C1 segment of cervical spinal cord (tissue), 14 donors: ENCODE measurements at places on chromosomes 13 and 19.
A peak's percentile ranks its signal among the peaks of the same experiment; 100 is the strongest.

GRCh38 chr19:28313633-28314032, 899.3 kb downstream of the UQCRFS1 start:
- DNase-seq = no peak

- no peak for DNase-seq
Observed at GRCh38 chr19:2135474-2136402, 15.6 kb downstream of the AP3D1 start.

DNA sequence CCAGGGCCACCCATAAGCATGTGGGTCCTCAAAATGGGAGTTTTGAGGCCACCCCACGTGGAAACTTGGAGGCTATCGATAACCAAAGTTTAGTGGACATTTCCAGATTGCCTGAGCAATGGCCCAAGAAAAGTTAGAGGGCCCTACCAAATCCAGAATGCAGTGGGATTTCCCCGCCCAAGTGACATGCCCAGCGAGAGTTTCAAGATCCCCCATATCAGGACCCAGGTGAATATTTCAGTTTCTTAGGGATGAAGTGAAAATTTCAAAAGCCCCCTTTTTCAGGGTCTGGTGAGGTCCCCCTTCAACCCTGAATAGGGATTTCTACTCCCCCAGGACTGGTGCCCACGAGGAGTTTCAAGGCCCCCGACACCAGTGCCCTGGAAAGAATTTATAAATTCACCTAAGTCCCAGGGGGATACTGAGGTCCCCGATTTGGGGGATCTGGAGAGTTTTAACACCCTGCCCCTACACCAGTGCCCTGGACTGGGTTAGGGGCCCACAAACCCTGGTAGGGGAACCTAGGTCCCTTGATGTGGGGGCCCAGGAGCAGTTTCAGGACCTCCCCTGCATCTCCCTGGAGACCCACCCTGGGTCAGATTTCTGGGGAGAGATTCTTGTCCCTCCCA, 695 bp downstream of the BST2 start:
- no peak for DNase-seq

GRCh38 chr19:6196361-6196760, 60.9 kb downstream of the ACSBG2 start:
- DNase-seq = no peak

DNA sequence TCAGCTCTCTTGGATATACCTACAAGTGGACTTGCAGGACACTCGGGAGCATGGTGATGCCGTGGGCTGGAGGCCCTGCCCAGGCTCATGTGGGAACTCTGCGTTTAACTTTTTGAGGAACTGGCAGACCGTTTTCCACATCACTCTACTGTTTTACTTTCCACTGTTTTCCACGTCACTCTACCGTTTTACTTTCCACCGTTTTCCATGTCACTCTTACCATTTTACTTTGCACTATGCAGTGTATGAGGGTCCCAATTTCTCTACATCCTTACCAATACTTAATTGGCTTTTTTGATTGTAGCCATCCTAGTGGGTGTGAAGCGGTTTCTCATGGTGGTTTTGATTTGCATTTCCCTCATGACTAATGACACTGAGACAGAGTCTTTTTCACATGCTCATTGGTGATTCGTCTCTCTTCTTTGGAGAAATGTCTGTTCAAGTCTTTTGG, 40.5 kb downstream of the GATAD2A start:
- DNase-seq = no peak

- DNase-seq = no peak
Observed at GRCh38 chr13:98504371-98504963, 72.4 kb downstream of the STK24 start.

DNA sequence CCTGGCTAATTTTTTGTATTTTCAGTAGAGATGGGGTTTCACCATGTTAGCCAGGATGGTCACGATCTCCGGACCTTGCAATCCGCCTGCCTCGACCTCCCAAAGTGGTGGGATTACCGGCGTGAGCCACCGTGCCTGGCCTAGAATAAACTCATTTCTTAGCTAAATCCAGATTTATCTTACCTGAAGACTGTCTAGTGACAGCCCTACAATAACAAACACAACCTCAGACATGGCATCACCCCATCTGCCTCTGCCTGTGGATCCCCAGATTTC, 5.0 kb downstream of the ZNF44 start:
- DNase-seq = no peak

GRCh38 chr19:41936961-41937360, 8.7 kb upstream of the ERFL start:
- no peak for DNase-seq

GRCh38 chr13:45142440-45143345, 22.4 kb downstream of the GTF2F2 start:
- DNase-seq = no peak

- no peak for DNase-seq
Observed at GRCh38 chr19:7746903-7747884, at the start of gene CD209. Gene CD209 (minus strand): TSS chr19:7747534. CDS start chr19:7747511, 23 bp downstream.

- DNase-seq = no peak
Observed at GRCh38 chr19:3132971-3133792, 2.7 kb upstream of the GNA15 start.

DNA sequence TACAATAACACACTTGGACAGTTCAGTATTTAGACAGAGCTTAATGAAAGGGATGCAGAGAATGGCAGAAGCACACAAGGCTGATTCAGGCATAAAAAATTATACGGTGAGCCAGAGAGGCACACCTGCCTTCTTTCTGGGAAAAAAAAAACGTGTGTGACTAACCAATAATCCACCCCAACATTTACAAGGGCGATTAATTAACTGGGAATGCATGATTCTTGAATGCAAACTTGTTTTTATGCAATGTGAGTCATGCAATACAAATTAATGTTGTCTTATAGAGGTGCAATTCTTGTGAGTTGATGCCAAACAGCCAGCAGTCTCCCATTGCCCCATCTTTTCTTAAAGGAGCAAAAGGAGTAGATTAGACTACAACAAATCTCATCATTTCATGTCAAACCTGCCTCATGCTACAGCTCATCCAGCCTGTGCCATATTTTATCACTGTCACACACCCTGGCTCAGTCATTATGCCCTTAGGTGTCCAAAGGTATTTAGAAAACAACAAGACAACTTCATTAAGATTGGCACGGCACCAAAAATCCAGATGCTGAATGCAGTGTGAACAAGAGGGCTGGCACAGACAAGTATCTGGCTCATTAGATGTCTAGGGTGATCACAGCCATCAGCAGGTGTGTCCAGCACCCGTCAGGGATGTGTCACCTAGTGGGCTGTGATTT, 721.1 kb downstream of the EFNB2 start:
- DNase-seq = no peak

GRCh38 chr19:16216744-16217670, 19.3 kb downstream of the AP1M1 start:
- DNase-seq = no peak

- DNase-seq = no peak
Observed at GRCh38 chr19:35002037-35002535, 2.0 kb downstream of the GRAMD1A start.

DNA sequence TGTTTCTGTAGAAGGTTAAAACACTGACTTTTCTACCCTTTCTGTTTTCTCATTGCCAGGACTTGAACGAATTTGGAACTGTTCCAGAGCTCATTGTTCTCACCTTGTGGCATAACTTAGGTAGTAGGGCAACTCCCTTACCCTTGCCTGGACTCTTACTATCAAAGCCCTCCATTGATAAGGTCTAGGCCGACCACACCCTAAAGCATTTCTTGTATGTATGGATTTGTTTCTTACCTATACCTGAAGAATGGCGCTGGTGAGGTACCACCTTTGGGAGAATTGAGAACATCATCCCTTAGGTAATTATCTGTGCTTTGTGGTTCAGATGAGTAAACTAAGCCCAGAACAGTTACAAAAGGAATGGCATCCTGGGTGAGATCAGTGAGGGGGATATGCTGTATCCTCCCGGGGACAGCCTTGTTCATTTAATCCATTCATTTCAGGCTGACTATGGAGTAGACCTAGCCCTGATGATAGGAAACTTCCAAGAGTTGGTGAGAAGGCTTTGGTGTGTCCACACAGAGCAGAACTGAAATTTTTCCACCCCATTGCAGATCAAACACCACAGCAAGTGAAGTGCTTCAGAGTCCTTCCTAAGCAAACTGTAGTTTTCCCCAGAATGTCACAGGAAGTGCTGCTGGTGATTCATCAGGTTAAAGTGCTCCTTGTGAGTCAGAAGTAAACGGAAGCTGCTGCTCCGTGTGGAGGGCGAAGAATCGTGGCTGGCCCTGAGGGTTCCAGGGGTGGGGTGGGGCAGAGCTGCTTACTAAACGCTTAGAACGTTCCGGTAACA, 113.0 kb downstream of the TEX26 start:
- no peak for DNase-seq

DNA sequence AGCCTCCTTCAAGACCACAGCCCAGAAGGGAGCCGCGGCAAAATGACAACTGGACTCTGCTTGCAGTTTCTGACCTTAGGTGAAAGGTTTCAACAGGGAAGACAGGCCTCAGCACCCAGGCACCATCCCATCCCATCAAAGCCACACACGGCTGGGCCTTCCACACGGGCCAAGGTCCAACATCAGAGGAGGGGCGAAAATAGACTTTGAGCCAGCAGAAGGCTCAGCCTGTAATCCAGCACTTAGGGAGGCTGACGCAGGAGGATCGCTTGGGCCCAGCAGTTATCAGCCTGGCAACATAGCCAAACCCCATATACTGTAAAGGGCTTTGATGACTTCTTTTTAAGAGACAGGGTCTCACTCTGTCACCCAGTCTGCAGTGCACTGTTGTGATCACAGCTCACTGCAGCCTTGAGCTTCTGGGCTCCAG, 26.8 kb upstream of the TINCR start:
- DNase-seq = no peak

DNA sequence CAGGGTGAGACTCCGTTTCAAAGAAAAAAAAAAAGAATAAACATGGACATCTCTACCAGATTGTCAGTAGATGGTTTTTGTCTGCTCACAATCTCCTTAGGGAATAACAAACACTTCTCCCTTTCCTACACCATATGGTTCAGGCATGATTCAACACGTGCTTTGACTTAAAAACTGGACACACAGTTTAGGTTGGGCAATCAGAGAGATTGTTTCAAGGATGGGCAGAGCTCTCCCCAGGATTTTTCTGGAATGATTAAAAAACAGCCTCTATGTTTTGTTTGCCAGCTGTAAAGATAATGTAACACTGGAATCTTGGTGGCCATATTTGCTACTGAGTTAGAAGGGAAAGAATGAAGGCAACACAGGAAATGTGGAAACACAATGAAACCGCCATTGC, 150.1 kb upstream of the TSC22D1 start:
- no peak for DNase-seq

GRCh38 chr13:99027260-99027659, 49.4 kb upstream of the DOCK9 start:
- DNase-seq = no peak

- DNase-seq = no peak
Observed at GRCh38 chr13:100694722-100695508, 20.3 kb upstream of the TMTC4 start.

DNA sequence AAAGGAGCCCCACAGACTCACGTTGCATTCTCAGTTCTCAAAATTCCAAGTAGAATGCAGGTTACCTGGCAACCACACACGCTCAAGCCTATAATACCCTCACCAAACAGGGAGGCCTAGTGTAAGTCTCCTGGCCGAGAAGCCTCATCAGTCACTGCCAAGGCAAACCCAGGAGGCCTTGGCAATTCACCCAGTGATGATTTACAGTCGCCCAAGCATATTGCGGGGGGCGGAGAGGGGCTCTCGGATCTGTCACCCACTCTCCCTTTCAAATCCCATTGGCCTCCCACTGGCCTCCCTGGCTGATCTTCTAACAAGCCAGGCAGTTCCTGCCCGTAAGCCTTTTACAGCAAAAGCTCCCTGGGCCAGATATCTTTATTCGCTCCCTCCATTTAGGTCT, 1.1 kb downstream of the AKAP8L start:
- no peak for DNase-seq

GRCh38 chr19:16814526-16815100, 14.6 kb upstream of the SIN3B start:
- no peak for DNase-seq

GRCh38 chr19:5947435-5947834, 30.5 kb downstream of the RANBP3 start:
- peak; percentile 81 for DNase-seq

GRCh38 chr13:29260684-29261083, 334.8 kb downstream of the SLC7A1 start:
- DNase-seq = no peak

DNA sequence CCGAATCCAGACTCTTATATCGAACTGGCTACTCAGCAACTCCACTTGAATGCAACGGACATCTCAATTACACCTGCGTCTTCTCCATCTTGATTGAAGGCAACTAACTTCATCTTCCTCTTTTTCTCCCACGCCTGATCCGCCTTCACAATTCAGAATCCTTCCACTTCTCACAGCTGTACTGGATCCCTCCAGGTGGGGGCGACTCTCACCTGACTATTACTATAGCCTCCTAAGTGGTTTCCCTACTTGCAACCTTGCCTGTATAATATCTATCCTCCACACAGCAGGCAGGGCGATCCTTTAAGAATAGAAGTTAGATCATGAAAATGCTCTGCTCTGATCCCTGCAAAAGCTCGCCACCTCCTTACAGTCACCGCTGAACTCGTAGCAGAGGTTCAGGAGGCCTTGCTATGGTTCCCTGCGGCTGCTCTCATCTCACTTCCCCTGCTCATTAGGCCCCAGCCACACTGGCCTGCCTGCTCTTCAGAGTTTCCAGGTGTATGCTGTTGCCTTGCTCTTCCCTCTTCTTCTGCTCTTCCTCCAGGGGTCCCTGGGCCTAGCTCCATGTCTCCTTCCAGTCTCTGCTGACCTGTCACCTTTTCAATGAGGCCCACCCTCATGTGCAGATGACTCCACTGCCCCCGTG, 31.9 kb downstream of the RFXAP start:
- DNase-seq = no peak

GRCh38 chr19:4144666-4145249, 8.7 kb upstream of the CREB3L3 start:
- no peak for DNase-seq

- DNase-seq = no peak
Observed at GRCh38 chr19:35249146-35249847, 495 bp downstream of the LSR start.

DNA sequence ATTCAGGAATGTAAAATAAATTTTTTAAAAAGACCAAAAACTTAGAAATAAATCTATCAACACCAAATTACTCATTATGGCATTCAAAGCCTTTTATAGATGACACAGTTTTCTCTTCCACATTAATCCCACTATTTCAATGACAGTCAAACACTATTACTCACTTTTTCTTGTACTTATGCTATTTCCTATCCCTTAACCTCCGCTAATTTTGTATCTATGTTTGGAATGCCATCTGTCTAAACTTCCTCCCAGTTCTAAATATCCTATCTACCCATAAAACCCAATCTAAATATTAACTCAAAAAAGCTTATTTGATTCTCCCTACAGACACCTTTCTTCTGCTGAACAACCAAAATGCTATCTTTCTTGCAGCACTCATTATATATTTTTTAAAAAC, 203.5 kb downstream of the ENOX1 start:
- no peak for DNase-seq

GRCh38 chr19:49145573-49146407, 9.4 kb downstream of the HRC start:
- peak; percentile 83 for DNase-seq

DNA sequence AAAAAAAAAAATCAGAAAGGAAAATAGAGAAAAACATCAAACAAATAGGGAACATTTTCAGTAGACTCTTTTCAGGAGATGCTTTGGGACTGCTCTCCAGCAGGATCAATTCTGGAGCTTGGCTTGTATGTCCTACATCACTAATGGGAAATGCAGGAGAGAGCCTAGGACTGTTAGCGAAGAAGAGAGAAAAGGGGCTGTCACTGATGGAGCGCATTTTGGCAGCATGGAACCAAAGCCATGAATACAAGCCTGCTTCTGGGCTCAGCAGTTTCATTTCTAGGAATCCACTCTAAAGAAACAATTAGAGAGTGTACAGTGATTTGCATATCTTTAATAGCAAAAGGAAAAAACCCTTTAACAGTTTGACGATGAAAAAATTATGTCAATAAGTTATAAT, 203.9 kb downstream of the NUFIP1 start:
- DNase-seq = no peak
